ENCODE measurements at places on chromosomes 2 and 18.

GRCh38 chr2:74528600-74529356 lies 728 bp downstream of the AUP1 start:
- no peak for DNase-seq

GRCh38 chr18:11857177-11857887 lies 6.1 kb downstream of the CHMP1B start:
- DNase-seq = no peak

GRCh38 chr2:221521233-221521845 lies 50.8 kb downstream of the EPHA4 start:
- no peak for DNase-seq

DNA sequence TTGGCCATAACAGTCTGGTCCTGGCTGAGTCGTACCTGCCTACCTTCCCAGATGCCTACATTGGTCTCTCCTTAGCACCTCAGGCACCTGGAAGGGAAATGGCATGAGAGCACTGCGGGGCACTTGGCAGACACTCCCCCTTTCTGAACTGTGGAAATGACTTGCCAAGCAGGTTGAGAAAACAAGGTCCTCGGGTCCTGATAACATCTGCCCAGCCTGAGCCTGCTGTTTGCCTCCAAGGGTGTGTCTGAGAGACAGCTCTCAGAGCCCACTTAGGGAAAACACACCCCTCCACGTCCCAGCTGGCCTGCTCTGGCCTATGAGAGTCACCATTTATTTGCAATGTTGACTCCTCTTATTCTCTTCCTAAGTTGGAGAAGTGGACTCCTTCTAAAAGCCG lies 10.5 kb downstream of the FAM110C start:
- DNase-seq = peak; percentile 96

- no peak for DNase-seq
These were observed 19.9 kb downstream of the SNED1 start for GRCh38 chr2:241018051-241018891.

DNA sequence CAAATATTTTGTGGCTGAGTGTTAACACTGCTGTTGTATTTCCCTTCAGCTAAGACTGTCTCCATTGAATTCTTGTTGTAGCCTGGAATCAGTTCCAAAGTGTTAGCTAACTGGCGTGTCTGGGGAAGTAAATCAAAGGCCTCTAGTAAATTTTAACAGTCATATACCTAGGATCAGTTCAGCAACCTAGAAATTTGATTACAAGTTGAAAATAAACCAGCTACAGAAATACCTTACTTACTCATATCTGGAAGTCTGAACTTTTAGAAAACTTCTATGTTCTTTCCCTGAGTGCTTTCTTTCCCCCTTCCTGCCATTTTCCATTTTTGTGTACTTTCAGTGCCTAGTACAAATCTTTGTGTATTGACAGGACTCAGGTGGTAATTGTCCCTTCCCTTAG lies 396.7 kb upstream of the DCC start:
- no peak for DNase-seq

DNA sequence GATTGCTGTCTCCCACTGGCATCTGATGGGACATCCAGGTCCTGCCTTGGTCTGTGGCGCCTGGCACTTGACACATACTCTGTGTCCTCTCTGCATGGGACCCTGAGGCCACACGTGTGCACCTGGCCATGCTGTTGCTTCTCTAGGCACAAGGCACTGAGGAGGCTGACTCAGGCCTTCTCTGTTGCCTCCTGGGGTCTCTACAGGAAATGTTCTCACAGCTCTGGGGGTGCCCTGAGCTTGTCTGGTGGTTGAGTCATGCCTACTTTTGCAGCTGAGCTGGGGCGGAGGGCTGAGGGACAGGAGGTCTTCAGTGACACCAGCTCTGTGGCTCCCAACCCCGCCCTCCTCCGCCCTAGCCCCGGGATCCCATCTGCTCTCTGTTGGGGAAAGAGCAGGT lies 207.0 kb upstream of the HS6ST1 start:
- DNase-seq = no peak

- no peak for DNase-seq
These were observed 20.8 kb downstream of the CRIM1 start for GRCh38 chr2:36376319-36376765.

GRCh38 chr2:232230560-232230959 lies 148.0 kb upstream of the ALPP start:
- DNase-seq = no peak

DNA sequence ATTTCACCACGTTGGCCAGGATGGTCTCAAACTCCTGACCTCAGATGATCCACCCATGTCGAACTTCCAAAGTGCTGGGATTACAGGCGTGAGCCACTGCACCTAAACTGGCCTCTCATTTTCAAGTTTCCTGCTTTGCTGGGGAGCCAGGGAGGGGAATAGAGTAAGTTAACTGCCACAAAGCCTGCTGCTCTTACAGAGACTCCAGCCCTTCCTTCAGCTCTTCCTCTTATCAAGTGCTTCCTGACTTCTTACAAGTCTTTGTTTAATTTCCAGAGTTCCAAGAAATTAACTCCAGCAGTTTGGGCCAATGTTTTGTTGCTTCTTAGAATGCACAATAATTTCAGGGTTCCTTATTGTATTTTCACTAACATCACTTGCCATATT lies 24.3 kb upstream of the UBE2F start:
- no peak for DNase-seq

- no peak for DNase-seq
These were observed 1139.4 kb upstream of the GYPC start for GRCh38 chr2:125516496-125517109.

GRCh38 chr2:148027822-148028221 lies 6.9 kb downstream of the MBD5 start:
- DNase-seq = no peak

GRCh38 chr2:69644506-69644979 lies 1.0 kb upstream of the AAK1 start:
- DNase-seq = no peak

DNA sequence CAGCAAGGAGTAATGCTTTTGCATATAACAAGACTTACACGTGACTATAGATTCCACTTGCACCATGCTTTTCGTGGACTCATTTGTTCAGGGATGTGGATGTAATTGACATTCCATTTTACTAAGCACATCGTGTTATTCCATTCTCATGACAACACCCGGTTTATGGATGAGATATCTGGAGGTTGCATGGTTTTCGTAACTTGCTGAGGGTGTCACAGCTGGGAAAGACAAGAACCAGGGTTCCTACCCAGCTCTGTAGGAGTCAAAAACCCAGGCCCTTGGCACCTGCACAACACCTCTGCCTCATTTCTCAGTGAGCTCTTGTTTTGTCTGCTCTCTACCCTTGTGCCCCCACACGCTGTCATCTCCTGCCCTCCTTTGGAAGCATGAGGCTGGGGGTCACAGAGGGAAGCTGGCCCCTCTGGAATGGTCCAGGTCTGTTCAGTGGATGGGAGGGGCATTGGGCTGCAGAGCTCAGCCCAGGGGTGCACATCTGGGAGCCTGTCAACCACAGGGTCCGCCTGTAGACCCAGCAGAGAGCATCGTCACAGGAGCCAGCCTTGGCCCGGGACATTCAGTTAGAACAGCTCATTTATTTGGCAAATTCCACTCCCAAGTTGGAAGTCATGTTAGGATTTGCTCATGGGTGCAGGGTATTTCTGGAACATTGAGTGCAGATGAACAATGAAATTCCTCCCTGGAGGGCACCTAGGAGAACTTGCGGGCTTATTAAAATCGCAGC lies 120.1 kb upstream of the TWIST2 start:
- no peak for DNase-seq

DNA sequence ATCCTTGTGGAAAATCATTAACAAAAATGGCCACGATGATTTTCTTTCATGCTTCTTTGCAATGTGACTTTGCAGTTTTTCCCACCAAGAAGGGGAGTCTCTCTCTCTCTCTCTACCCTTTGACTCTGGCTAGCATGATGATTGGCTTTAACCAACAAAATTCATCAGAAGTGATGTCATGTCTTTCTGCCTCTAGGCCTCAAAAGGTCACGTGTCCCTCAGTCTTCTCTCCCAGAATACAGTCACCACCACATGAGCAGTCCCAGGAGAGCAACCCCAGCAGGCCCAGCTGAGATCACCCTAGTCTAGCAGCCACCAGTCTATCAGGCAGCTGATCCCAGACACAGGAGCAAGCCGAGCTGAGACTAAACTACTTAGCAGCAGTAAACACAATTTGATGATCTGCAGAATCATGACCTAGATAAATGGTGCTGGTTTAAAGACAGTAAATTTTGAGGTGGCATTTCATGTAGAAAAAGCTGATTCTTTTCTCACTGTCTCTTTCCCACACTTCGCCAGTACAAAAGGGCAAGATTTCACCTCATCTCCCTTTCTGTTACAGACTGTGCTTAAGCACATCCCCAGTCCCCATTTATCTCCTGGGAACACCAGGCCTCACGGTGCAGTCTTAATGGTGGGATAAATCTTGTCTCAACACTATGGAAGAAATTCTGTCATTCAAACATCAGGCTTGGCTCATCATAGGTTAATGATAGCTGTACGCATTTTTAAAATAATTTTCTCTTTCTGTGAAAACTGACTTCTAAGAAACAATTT lies 132.7 kb downstream of the SCG2 start:
- no peak for DNase-seq

- no peak for DNase-seq
These were observed 656.4 kb downstream of the MBD2 start for GRCh38 chr18:53567929-53568574.

- no peak for DNase-seq
These were observed 663.3 kb upstream of the CHAC2 start for GRCh38 chr2:53104263-53104662.

DNA sequence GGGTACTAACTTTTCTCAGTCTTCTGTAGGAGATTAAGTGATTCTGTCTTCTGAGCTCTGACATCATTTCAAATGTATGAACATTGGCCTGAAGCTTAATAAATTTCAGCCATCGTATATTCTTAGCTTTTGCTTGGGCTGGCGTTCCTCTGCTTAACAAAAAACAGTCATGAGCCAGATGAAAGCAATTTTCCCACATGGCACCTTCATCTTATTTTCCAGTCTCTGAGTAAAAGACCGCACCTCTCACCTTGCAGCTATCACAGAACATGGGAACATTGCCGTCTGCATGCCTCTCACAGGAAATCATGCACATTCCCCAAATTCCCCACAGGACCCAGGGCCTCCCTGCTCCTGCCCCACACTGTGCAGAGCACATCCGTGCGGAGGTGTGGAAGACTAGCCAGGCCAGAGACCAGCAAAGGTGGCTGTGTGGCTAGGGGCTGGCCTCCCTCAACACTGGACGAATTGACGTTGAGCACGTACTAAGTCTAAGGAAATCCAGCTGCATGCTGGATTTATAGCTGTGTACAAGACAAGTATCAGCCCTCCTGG lies 531.8 kb upstream of the ID2 start:
- no peak for DNase-seq

GRCh38 chr18:56391931-56392590 lies 246.3 kb downstream of the TXNL1 start:
- no peak for DNase-seq

DNA sequence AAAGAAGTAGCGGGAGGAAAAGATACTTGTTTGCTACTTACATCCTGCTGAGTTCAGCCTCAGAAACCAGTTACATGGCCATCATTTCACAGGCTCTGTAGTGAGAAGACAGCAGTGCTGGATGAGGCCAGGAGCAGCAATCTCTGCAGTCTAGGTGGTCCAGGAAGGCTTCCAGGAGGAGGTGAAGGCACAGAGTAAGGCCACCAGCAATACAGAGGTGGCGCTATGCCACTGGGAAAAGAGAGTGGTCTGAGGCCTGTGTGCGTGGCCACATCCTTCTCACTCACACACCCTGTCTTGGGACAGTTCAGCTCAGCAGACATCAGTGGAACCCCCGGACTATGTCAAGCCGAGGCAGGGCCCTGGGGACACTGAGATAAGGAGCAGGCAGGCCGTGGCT lies 162.7 kb downstream of the KLHL29 start:
- no peak for DNase-seq

GRCh38 chr18:70892381-70892780 lies 603.5 kb downstream of the SOCS6 start:
- no peak for DNase-seq

DNA sequence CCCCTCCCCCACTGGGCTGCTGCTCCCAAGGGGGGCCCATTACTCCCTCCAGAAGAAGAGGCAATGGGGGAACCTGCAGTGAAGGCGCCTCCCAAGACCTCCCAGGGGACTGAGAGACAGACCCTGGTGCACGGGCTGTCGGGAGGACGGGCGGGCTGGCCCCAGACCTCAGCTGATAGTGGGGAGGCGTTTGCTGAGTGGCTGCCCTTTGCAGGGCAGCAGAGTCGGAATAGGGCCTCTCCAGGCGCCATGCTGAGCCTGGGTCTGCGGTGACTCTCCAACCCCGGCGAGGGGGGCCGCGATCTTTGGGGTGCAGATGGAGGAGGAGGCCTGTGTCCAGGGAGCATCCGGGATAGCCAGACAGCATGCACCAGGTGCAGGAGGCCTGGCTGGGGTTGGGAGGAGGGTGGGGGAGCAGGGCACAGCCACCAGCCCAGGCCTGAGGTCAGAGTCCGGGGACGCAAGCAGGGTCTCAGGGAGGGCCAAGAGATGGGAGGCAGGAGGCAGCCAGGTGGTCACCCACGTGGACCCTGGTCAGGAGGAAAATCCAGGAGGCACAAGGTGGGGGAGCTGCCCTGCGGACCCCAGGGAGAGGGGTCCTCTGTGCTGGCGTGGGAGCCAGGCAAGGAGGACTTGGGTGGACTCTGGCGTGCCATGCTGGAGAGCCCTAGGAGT lies 11.0 kb downstream of the CROCC2 start:
- DNase-seq = no peak

- DNase-seq = no peak
These were observed 41.5 kb downstream of the NCKAP5 start for GRCh38 chr2:133526530-133527300.

DNA sequence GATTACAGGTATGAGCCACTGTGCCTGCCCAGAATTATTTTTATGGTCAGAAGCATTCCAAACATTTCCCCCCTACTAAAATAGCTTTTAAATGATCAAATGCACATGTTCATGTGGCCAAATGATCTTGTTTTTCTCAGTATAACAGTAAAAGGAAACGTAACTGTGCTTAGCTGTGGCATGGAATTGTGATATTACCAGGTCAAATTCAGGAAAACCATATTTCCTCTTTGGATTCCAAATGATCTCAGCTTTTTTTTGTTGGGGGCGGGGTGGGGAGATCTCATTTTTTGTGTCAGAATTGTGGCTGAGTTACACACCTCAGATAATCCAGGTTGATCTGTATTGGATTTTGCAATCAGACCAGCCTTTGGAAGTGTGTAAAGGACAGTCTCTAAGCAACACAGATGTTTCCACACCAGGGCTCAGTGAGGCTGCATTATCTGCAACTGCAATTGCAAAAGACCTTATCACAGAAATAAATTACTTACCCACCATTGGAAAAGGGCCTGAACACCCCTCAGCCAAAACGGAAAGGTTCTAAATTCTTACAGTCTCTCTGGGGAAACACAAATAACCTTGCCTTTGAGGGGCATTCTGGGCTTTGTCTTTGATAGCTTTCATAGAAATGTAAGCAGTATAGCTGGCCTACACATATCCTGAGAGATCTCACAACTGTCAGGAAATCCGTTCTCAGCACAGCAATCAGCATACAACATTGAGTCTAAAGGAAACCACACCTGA lies 8.4 kb downstream of the CASP10 start:
- no peak for DNase-seq
